A549 treated with AZD2906 at 1 μM for 4 hours (cell line): ENCODE measurements at places on chromosomes 12 and 14. TPM values are rescaled to one million over a fixed set of nuclear protein-coding genes. Genes with fewer than 3 reads are reported as not detected.

Gene GLIPR1L1
- not detected in 5 replicates for total RNA-seq

Gene CCER1
- total RNA-seq, result not detected in 5 replicates

Gene SIX1
- total RNA-seq, result 5.7 to 7.5 TPM (median 6.9 TPM) in 5 replicates

Gene FRMD6
- total RNA-seq, result 26.8 to 41.9 TPM (median 29.1 TPM) in 5 replicates

Gene OR4M1
- not detected in 5 replicates for total RNA-seq

Gene FIGNL2
- total RNA-seq, result 0.21 to 0.29 TPM (median 0.28 TPM) in 5 replicates

Gene SLC25A21
- 0.68 to 1.2 TPM (median 0.87 TPM) in 5 replicates for total RNA-seq

Gene STRAP
- total RNA-seq, result 184 to 209 TPM (median 190 TPM) in 5 replicates

Gene MAPKAPK5
- total RNA-seq, result 53.8 to 60.4 TPM (median 59.2 TPM) in 5 replicates

Gene CTSG
- total RNA-seq, result not detected in 5 replicates

Gene MRPL51
- total RNA-seq, result 268 to 320 TPM (median 299 TPM) in 5 replicates

Gene ADAM21
- total RNA-seq, result 0.02 to 0.03 TPM in 2 of 5 replicates, not detected in the others

Gene STAC3
- total RNA-seq, result 0.22 to 0.56 TPM (median 0.42 TPM) in 5 replicates

Gene TCL1B
- not detected in 5 replicates for total RNA-seq

Gene TBC1D30
- 0.81 to 1.4 TPM (median 1.2 TPM) in 5 replicates for total RNA-seq

Gene TAS2R10
- 0.06 to 0.09 TPM in 2 of 5 replicates, not detected in the others for total RNA-seq

Gene CCDC196
- total RNA-seq, result not detected in 5 replicates

Gene GALNT16
- total RNA-seq, result 2.6 to 3.1 TPM (median 2.7 TPM) in 5 replicates

Gene CLEC2A
- not detected in 5 replicates for total RNA-seq

Gene ADAMTS20
- not detected in 5 replicates for total RNA-seq

Gene OTX2
- not detected in 5 replicates for total RNA-seq

Gene TRHDE
- total RNA-seq, result 0.01 to 0.15 TPM (median 0.03 TPM) in 5 replicates

Gene DPF3
- total RNA-seq, result 0.05 to 0.16 TPM (median 0.10 TPM) in 5 replicates

Gene MANSC4
- not detected in 5 replicates for total RNA-seq

Gene CEBPE
- 0.06 TPM in 1 of 5 replicates, not detected in the others for total RNA-seq

Gene ARF3
- 114 to 159 TPM (median 151 TPM) in 5 replicates for total RNA-seq

Gene TAS2R42
- total RNA-seq, result not detected in 5 replicates

Gene SOAT2
- total RNA-seq, result 0.07 to 0.30 TPM (median 0.24 TPM) in 5 replicates

Gene YEATS4
- total RNA-seq, result 30.5 to 63.5 TPM (median 34.8 TPM) in 5 replicates

Gene AMN
- total RNA-seq, result 0.14 to 0.48 TPM (median 0.28 TPM) in 5 replicates

Gene NPFF
- 0.19 to 0.24 TPM in 2 of 5 replicates, not detected in the others for total RNA-seq

Gene KLRC3
- total RNA-seq, result 0.10 to 0.24 TPM (median 0.22 TPM) in 3 of 5 replicates, not detected in the others

Gene AICDA
- 0.11 to 0.26 TPM (median 0.15 TPM) in 5 replicates for total RNA-seq

Gene ACSM4
- not detected in 5 replicates for total RNA-seq

Gene TCTN1
- 27.1 to 32.8 TPM (median 31.6 TPM) in 5 replicates for total RNA-seq

Gene GPR162
- total RNA-seq, result 0.26 to 0.41 TPM (median 0.33 TPM) in 5 replicates

Gene NRXN3
- 0.52 to 0.95 TPM (median 0.81 TPM) in 5 replicates for total RNA-seq

Gene RAD51AP1
- 14.5 to 28.5 TPM (median 16.8 TPM) in 5 replicates for total RNA-seq

Gene EXOC3L4
- total RNA-seq, result 0.60 to 2.3 TPM (median 1.7 TPM) in 5 replicates

Gene NFYB
- 21.3 to 26.0 TPM (median 23.8 TPM) in 5 replicates for total RNA-seq

Gene CIROP
- total RNA-seq, result not detected in 5 replicates

Gene PLEKHG7
- total RNA-seq, result not detected in 5 replicates

Gene SLCO1B3
- 10.4 to 12.9 TPM (median 12.0 TPM) in 5 replicates for total RNA-seq
